ENCODE measurements at places on chromosomes 12 and 14.
A peak's percentile ranks its signal among the peaks of the same experiment; 100 is the strongest.

GRCh38 chr14:69093631-69094421 lies 59.1 kb downstream of the DCAF5 start:
- DNase-seq: peak; percentile 46

GRCh38 chr12:93363841-93364297 lies 13.9 kb upstream of the NUDT4 start:
- no peak for DNase-seq

- no peak for DNase-seq
Measured at GRCh38 chr14:22047115-22047514, 373.5 kb upstream of the OR4E1 start.

GRCh38 chr12:108468196-108468968 lies 46.7 kb upstream of the FICD start:
- DNase-seq: no peak

- no peak for DNase-seq
Measured at GRCh38 chr12:87779858-87780498, 249.2 kb downstream of the C12orf50 start.

DNA sequence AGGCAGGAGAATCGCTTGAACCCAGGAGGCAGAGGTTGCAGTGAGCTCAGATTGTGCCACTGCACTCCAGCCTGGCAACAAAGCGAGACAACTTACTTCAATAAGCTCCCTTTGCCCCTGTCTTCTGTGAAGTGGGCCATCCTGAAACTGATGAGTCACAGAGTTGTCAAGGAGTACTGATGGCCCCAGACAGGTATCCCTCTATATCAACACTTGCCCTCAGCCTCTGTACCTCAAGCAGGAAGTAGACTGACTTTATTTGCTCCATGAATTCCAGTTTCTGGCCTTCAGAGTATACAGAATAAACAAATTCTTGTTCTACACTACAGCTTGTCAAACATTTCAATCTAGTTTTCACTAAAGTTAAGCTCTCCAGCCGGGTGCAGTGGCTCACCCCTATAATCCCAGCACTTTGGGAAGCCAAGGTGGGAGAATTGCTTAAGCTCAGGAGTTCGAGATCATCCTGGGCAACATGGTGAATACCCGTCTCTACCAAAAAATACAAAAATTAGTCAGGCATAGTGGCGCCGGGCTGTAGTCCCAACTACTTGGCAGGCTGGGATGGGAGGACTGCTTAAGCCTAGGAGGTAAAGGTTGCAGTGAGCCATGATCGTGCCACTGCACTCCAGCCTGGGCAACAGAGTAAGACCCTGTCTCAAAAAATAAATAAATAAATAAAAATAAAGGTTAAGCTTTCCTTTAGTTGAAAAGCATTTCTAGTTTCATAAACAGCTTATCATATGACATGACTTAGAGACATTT lies 16.4 kb upstream of the LRP10 start:
- no peak for DNase-seq

- DNase-seq: no peak
Measured at GRCh38 chr14:96297000-96297399, 41.0 kb downstream of the BDKRB1 start.

- no peak for DNase-seq
Measured at GRCh38 chr12:1830981-1831963, 10.9 kb downstream of the LRTM2 start.

DNA sequence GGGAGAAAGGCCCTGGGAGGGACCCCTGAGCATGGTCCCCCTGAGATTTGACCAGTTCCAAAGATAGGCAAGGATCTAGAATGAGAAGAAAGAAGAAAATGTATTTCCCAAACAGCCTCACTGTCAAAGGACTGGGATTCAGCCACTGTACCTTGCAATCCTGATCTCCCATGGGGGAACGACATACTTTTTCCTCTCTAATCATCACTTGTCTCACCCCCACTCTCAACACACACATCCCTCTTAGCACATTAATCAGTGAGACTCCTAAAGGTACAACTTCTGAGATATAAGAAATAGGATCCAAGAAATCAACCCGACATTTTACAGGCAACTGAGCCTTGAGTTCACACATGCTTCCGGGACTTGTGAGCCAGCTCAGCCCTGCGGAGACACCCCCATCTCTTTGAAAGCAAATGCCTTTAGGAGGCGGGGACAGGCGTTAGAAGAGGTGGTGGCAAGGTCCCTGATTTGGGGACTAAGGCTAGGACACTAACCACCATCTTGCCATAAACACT lies 1.4 kb downstream of the MAP3K9 start:
- no peak for DNase-seq

GRCh38 chr12:107320033-107320928 lies 226.9 kb upstream of the CRY1 start:
- DNase-seq: no peak

DNA sequence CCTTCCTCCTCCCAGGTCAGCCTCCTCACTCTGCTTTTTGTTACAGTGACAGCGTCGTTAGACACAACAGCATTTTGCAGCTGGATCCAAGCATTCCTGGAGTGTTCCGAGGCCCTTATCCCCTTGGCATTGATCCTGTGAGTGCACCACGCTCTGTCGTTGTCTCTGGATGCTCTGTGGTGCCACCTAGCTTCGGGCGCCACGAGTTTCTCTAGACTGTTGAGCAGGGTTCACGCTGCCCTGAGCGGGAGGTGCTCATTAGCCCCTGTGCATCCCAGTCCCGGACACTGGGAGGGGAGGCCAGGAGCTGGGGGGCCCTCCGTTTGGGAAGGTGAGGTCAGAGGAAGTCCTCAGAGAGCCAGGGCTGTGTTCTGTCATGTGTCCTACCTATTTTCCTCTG lies 17.3 kb upstream of the DNAH10 start:
- no peak for DNase-seq

DNA sequence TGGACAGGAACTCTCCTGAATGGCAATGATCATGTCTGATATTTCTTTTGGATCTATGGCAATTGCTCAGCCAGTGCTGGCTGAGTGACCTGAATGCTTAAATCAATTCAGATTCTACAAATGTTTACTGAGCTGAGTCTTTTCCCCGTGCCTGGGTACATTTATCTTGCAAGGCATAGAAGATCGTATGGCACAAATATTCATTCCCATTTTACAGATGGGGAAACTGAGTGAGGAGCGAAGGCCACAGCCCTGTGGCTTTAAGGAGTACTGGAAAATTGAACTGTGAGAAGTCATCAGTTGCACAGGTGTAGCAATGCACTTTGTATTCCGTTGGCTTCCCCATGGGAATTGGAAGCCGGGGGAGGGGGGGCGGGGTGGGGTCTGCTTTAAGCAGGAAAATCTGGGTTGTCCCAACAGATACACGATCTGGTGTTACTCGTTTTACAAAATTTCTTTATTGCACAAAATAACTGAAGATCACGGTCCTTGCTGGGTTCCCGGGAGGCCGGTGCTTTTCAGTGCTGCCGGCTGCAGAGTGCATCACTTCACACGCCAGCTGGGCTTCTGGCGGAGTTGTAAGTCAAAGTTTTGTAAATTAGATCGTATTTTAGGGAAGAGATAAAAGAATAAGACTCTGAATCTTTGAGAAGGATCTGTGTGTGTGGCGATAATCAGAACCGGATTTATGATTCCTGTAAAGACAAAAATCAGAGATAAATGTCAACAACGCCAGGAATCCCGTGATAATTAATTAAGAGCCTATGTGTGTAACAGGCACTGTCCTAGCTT lies 75.0 kb upstream of the MAP1LC3B2 start:
- no peak for DNase-seq

- no peak for DNase-seq
Measured at GRCh38 chr14:58353516-58354299, 42.0 kb upstream of the TOMM20L start.

- DNase-seq: no peak
Measured at GRCh38 chr12:6262623-6263022, 47.9 kb upstream of the PLEKHG6 start.

- no peak for DNase-seq
Measured at GRCh38 chr14:50008562-50008961, 107.8 kb downstream of the VCPKMT start.

DNA sequence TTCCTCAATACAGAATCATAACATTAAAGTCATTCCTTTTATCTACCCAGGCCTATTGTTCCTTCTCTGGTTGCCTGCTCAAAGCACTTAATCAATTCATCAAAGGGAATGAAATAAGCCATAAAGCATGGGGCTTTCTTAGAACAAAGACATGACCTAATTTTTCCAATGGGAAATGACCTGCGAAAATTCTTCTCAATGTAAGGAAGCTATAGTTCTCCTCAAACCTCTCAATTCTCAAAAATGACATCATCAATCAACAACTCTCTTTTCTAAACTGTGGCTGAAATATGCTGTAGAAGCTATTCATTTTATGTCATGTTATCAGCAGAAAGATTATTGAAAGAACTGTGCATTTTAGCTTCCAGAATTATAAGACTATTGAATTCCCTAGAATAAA lies 116.0 kb upstream of the PTPRR start:
- DNase-seq: no peak

GRCh38 chr12:30462249-30462648 lies 233.4 kb downstream of the IPO8 start:
- no peak for DNase-seq

- DNase-seq: no peak
Measured at GRCh38 chr14:105123981-105124765, 44.4 kb downstream of the JAG2 start.
